GM12864 (cell line): ENCODE measurements at places on chromosomes 3 and 15.

GRCh38 chr15:36658898-36659639, 79.6 kb downstream of the CDIN1 start:
- no peak for DNase-seq

- no peak for DNase-seq
These were observed 179.3 kb upstream of the UBE2E1 start for GRCh38 chr3:23626442-23626841.

DNA sequence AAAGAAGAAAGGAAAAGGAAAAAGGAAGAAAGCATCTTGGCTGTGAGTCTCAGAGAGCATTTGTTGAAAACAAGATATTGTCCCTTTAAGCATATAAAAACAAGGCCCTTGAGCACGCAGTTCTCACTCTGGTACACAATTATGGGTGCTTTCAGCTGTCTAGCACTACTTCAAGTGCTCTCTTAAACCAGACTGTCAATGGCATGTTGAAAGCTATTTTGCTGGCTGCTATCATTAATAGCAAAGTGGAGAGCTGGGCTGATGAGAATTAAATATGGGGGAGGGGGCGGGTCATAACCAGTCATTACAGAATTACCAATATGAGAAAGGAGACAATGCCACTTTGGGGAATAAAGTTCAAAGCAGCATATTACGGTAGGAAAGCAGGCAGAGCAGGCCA, 9.3 kb downstream of the TLE3 start:
- DNase-seq, result no peak

DNA sequence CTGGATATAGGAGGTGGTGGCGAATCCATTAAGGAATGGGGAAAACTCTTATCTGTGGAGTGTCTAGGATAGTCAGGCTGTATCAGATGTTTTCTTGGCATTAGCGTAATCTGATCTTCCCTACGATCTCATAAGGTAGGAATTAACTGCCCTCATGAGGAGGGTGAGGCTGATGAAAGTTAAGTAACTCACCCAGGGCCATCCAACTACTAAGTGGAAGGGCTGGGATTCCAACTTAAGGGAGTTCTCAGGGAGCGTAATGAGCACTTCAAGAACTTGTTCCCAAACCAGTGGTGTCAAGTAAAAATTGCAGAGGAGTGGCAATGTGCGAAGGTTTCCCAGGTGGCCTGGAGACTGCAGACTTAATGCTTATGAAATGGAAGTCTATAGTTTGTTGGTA, 55.9 kb upstream of the OSBPL11 start:
- DNase-seq, result no peak

DNA sequence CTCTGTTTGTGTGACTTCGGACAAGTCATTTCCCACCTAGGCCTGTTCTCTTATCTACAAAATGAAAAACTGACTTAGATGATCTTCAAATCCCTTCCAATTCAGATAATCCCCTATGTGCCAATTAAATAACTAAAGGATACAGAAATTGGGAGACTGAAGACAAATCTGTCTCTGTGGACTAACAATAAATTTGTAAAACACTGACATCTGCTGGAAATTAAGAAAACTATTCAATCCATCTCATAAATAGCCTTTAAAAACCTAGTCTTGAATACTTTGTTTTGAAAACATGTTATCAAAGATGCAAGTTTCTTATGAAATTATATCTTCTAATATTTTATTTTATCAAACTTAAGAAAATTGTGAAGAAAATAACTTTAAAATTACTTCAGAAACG, 38.3 kb downstream of the MTHFS start:
- no peak for DNase-seq

DNA sequence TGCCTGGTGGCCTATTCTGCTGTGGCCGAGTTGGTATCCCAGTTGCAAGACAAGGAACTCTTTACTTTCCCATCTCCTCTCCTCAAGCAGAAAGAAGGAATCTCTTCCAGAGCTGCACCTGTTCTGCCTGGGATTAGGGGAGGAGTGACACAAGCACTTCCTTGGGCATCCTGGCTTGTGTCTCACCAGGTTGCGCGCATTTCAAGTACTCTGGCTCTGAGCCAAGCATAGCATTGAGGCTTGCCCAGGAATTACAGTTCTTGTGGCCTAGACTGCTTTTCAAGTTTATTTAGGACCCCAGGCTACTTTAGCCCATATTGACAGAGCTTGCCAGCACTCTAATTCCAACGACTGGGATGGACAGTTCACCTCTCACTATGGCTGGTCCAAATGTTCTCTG, 150.5 kb downstream of the RSRC1 start:
- DNase-seq, result no peak

- DNase-seq, result no peak
These were observed 363.4 kb downstream of the GAP43 start for GRCh38 chr3:115986555-115987207.

DNA sequence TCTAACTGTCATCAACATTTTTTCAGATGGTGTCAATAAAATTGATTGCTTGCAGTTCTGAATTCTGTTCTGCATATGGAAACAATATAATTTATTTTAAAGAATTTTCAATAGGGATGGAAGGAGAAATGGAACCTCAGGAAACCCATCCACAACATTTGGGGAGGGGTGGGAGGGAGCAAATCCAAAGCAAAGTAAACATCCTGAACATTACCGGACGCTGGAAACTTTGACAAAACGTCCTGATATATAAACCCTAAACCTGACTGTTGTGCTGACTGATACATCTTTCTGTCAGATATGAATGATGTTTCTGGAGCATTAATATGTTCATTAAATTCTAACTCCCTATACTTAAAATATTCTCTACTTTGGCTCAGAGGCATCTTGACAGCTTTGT, 479.0 kb downstream of the FOXP1 start:
- DNase-seq, result no peak

- no peak for DNase-seq
These were observed 4.6 kb upstream of the CCK start for GRCh38 chr3:42270561-42270960.

GRCh38 chr15:49827311-49827710, 206.5 kb downstream of the DTWD1 start:
- DNase-seq, result no peak

DNA sequence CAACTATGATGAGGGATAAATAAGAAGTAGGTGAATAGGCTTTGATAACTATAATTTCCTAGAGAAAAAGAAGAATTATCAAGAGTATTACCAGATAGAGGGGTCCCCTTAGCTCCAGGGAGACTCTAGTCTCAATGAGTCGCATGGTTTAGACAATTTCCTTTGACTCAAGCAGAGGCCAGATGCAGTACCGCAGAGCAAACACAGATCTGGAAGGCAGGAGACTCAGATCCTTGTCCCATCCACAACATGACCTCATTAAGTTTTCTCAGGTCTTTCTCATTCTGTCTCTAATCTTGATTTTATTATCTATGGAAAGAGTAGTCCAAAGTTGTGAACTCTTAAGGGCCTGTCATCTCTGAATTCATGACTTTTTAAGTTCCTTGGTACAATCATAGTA, 987.9 kb downstream of the NTRK3 start:
- no peak for DNase-seq

- no peak for DNase-seq
These were observed 36.2 kb downstream of the KBTBD12 start for GRCh38 chr3:127951276-127951675.

DNA sequence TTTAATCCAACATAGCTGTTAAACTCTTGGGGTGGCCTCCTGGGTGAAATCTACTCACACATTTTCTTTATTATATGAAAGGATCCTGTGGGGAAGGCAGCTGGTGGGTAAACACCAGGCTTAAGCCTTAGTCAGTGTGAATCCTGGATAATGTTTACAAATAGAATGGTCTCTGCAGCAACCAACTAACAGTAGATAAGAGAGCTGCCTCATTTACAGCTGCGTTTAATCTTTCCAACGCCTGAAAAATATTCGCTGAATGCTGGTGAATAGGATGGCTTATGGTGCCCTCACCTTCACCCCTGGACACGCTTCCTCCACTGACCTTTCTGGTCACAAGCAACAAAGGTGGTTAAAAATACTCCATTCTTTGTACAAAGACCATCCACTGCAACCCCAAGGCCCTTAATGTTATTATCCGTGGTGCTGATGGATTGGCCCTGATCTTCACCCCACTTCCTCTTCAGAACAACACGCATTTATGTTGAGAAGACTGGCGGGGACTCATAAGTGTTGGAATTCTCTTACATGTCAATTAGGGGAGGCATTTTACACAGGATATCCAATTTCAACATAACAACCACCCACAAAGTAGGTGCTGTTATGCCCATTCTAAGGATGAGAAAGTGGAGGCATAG, 120.0 kb upstream of the FRMD4B start:
- no peak for DNase-seq

DNA sequence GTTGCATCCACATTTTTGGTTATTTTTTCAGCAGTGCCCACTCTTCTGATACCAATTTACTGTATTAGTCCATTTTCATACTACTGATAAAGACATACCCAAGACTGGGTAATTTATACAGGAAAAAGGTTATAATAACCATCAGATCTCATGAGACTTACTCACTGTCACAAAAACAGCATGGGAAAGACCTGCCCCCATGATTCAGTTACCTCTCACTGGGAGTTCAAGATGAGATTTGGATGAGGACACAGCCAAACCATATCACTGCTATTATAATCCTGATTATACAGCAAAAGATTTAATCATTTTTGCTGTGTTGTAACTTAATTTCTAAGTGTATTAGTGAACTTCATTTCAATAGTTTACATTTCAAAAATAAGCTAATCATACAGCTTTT, 6.6 kb downstream of the ZBED2 start:
- DNase-seq, result no peak

- no peak for DNase-seq
These were observed 76.2 kb downstream of the LARS2 start for GRCh38 chr3:45464336-45465170.

DNA sequence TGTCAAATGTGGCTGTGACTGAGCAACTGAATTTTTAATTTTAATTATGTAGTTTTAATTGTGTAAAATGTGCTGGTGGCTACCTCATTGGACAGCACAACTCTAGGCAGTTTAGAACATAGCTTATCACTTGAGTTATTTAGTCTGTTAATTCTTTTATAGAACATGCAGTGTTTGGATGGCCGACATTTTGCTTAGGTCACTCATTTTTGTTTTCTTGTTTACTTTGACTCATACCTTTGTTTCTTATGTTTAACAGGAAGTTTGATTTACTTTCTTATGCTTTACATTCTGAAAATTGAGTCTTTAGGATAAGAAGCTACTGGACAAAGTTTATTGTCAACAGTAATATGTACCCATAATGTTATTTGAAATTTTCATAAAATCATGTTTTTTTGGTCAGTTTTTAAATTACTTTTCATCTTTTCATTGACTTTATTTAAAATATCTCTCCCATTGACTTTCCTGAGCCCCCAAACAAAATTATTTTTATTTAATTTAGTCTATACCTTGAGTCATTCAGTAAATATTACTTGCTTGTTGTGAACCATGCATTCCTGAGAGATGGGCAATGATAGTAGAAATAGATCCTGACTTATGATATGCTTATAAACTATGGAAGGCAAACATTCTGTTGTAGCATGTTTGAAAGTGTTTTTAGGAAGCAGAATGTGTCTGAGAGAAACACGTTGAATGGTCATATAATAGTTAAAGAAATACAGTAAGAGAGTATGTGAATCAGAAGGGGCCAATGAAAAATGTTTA, 60.6 kb downstream of the TCF12 start:
- DNase-seq, result no peak

GRCh38 chr15:35115155-35115725, 30.1 kb upstream of the NANOGP8 start:
- DNase-seq, result no peak

DNA sequence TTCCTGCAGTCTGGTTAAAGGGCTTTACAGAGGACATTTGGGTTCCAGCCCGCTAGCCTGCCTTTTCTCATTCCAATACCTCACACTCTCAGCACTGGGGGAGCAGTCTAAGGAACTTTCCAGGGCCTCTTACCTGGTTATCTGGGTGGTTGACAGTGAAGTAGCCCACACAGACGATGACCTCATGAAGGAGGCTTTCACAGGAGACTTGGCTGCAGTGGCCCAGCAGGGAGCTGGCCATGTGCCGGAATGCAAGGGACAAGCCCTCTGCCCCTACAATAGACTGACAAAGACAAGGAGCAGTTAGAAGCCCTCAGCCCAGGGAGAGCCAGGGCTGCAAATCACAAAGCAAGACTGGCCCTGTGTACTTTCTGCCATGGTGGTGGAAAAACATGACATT, 39.5 kb downstream of the ISL2 start:
- no peak for DNase-seq

DNA sequence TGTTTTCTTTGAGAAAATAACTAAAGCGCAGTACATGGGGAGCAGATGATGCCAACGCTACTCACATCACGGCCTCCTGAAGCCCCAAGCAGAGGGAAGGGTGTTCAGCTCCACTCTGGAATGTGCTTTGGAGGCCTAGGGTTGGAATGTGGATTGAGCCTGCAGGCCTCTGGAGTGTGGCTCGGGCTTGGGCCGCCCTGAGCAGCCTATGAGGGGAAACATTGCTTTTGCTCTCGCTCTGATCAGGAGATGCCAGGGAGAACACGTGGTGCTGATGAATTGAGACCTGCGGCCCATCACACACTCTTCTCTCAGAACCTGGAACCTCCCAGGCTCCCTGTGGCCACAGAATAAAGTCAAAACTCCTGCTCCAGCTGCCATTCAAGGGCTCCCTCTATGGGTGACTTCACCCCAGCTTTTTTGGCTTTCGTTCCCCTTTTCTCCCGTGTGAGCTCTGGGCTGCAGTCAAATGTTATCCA, 23.3 kb downstream of the CCDC13 start:
- DNase-seq, result no peak

- DNase-seq, result no peak
These were observed 359.1 kb downstream of the PDCD6IP start for GRCh38 chr3:34157491-34157890.

- no peak for DNase-seq
These were observed 78.7 kb upstream of the TTBK2 start for GRCh38 chr15:42999201-42999779.

DNA sequence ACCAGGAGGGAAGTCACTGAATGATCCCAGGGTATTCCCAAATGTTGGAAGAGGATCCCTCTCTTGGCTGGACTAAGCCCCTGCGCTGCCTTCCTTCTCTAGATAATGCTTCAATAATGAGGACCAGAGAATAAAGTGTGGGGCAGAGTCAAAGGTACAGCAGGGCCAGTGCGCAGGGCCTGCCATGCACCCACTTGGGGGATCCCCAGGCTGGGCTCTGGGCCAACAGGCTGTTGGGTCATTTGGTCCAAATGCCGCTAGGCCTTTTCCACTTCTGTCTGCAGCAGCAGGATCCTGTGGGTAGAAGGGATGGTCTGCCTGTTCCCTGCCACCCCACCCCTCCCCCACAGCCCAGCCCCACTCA, 5.7 kb upstream of the CLK3 start:
- no peak for DNase-seq

GRCh38 chr3:140384876-140385275, 293.0 kb upstream of the TRIM42 start:
- no peak for DNase-seq

- DNase-seq, result no peak
These were observed 37.8 kb downstream of the SLC24A1 start for GRCh38 chr15:65659502-65660052.
